ENCODE measurements at places on chromosomes 2 and 18. TPM values are rescaled to one million over a fixed set of nuclear protein-coding genes. Genes with fewer than 3 reads are reported as not detected.

The EMILIN1 gene
- 203 TPM for total RNA-seq

The PRKAG3 gene
- total RNA-seq, result not detected

The MLPH gene
- total RNA-seq, result 32.2 TPM

The NPC1 gene
- total RNA-seq, result 71.6 TPM

The MTIF2 gene
- 31.4 TPM for total RNA-seq

The ARHGAP25 gene
- 0.44 TPM for total RNA-seq

The PAX8 gene
- 2.9 TPM for total RNA-seq

The DUSP2 gene
- total RNA-seq, result 0.57 TPM

The EFR3B gene
- 0.57 TPM for total RNA-seq

The DNAJB2 gene
- total RNA-seq, result 27.8 TPM

The CFAP221 gene
- total RNA-seq, result not detected

The FAM228A gene
- 1.5 TPM for total RNA-seq

The STRADB gene
- 44.7 TPM for total RNA-seq

The ELAC1 gene
- total RNA-seq, result 4.2 TPM

The ICOS gene
- total RNA-seq, result not detected

The FABP1 gene
- not detected for total RNA-seq

The RAD51AP2 gene
- total RNA-seq, result under 0.01 TPM

The HOXD11 gene
- 0.22 TPM for total RNA-seq

The NMUR1 gene
- not detected for total RNA-seq

The ABCB11 gene
- not detected for total RNA-seq

The REG1B gene
- not detected for total RNA-seq

The CGREF1 gene
- not detected for total RNA-seq

The ALPP gene
- not detected for total RNA-seq

The MYO7B gene
- 0.43 TPM for total RNA-seq

The MEIS1 gene
- 84.9 TPM for total RNA-seq

The LHCGR gene
- total RNA-seq, result not detected

The C2orf66 gene
- total RNA-seq, result not detected

The ASXL3 gene
- total RNA-seq, result 0.14 TPM

The SFTPB gene
- not detected for total RNA-seq

The CCDC74A gene
- 5.9 TPM for total RNA-seq

The CACNB4 gene
- total RNA-seq, result under 0.01 TPM

The KCNK3 gene
- 0.29 TPM for total RNA-seq

Measured in placental pericyte (primary cell).